ENCODE measurements at places on chromosomes 5 and 9.

DNA sequence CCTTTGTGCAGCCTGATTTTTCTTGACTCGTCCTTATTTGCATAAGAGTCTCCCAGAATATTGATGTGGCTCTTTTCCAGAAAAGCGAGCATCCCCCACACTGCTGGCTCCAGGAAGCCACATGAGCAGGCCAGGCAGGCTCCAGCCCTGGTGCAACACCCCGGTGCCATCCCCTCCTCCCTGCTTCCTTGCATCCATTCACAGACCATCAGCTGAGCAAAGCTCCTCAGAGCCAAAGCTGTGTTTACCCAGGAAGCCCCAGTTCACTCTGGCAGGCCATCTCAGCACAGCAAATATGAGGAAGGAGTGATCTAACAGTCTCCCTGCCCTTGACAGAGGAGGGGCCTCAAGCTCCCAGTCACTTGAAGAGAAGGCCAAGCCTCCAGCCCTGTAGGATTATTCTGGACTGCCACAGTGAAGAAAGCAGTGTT, 34.4 kb downstream of the INSYN2B start:
- DNase-seq = no peak

- DNase-seq = no peak
Observed at GRCh38 chr9:7173139-7173538, 415.4 kb downstream of the KDM4C start.

DNA sequence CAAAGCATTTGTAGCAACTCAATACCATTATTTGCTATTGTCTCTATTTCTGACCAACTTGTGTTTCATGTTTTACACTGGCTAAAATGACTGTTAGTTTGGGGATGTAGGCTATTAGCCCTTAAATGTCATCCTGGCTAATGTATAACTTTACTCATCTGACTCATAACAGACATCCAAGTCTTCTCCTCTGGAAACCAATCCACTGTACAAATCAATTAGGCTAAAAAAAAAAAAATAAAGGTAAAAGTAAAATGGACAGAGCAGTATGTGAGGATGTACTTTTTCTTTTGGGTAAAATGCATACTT, 20.6 kb downstream of the MEGF9 start:
- DNase-seq = no peak

- no peak for DNase-seq
Observed at GRCh38 chr5:464843-465590, 22.0 kb downstream of the EXOC3 start.

GRCh38 chr9:121785673-121786542, 134.5 kb downstream of the DAB2IP start:
- no peak for DNase-seq

DNA sequence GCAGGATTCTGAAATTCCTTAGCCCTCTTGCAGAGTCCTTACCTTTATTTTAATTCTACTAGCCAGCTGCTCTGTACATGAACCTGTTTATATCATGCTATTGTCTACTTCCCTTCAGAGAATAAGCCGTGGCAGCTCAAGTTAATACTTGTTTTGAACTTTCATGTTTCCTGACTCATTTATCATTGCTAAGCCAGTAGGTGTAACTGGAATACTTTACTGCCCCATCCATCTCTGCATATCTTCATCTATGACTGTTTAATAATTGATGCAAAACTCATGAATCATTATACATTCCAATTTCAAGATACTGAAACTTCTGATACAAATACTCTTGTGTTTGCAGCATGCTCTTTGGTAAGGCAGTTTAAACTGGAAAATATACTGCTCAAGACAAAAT, 174.7 kb downstream of the PPP2R2B start:
- no peak for DNase-seq

GRCh38 chr5:18375641-18376040, 741.4 kb downstream of the TAF11L14 start:
- no peak for DNase-seq

- DNase-seq = no peak
Observed at GRCh38 chr5:94268226-94268625, 350.2 kb downstream of the KIAA0825 start.

GRCh38 chr5:155103146-155103545, 89.6 kb downstream of the KIF4B start:
- no peak for DNase-seq

All from KBM-7 (cell line).